ENCODE measurements at places on chromosomes 13 and 19. TPM values are rescaled to one million over a fixed set of nuclear protein-coding genes. Genes with fewer than 3 reads are reported as not detected.

DNA sequence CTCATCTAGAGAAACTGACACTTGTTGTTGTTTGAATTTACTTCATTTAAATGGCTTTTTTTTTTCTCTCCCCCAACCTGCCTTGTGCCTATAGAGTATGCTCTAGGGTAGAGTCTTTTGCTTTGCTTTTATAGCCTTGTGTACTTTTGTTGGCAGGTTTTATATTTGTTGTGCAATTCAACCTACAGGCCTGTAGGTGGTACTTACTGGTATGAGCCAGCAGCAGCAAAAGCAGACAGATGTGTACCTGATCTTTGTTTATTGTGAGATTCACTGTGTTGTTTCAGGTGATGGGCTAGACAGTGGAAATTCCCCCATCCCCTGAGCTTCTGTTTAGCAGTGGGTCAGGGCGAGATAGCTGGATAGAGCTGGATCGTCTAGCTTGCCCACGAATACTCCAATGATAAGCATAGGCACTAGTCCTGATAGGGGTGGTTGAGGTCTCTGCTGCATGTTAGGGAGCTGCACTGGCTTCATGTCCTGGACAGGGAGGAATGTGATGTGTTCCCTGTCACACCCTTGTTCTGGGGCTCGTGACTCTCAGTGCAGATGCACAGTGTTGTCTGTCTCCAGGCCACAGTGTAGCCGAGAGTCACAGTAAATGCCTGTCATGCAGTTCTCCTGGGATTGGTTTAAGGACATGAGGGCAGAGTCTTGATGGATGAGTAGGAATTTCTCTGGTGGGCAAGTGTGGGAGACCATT, 21.3 kb downstream of the DNAJC3 start:
- DNase-seq: no peak

- DNase-seq: no peak
These were observed 153.0 kb upstream of the UQCRFS1 start for GRCh38 chr19:29365836-29366417.

DNA sequence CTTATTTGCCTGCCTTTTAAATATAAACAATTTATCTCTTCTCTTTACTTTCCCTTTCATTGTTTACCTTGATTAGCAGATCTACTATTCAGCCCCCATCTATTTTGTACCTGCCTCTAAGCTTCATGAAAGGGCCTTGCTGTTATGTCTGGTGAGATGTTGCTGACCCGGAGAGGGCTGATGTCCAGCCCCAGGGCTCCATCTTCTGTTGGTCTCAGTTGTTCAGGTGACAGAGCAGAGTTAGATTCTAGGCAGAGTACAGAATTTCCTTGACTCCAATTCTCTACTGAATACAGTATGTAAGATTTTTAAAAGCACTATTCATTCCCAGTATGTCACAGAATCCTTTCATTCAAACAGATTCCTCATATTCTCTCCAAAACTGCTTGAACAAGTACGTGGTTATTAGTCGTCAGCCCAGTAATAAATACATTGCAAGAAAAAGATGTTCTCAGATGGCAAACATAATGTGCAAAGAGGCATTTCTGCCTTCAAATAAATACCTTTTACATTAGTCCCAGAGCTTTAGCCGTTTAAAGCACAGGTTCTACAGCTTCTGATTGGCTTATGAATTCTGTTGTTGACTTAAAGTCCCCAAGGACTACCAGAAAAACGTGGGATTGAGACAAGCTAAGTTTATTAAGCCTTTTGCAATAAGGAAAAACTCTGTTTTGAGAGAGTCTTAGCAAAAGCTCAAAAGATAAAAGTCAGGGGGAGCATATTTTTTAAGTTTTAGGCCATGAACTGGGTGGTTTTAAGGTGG, 159.1 kb downstream of the GPC5 start:
- no peak for DNase-seq

GRCh38 chr19:34428549-34429285, 536 bp downstream of the UBA2 start:
- DNase-seq: no peak

DNA sequence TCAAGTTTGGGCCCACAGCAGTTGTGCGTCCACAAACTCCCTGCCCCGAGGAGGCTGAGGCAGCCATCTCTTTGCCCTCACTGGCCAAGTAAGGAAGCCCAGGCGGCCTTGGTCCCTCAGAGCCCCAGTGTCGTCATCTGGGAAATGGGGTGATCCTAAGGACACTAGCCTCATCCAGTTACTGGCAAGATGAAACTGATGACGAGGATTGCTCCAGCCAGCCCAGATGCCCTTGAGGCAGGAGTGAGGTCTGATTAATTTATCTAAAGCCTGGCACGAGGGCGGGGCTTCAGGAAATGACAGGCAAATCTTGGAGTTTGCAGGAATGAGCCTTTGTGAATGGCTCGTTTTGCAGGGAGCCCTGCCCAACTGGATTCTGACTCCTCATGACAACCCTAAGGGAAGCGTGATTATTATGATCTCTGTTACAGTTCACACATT, 5.6 kb downstream of the LIPE start:
- peak; percentile 63 for DNase-seq

- no peak for DNase-seq
These were observed 42.7 kb upstream of the VSTM2B start for GRCh38 chr19:29482855-29483640.

DNA sequence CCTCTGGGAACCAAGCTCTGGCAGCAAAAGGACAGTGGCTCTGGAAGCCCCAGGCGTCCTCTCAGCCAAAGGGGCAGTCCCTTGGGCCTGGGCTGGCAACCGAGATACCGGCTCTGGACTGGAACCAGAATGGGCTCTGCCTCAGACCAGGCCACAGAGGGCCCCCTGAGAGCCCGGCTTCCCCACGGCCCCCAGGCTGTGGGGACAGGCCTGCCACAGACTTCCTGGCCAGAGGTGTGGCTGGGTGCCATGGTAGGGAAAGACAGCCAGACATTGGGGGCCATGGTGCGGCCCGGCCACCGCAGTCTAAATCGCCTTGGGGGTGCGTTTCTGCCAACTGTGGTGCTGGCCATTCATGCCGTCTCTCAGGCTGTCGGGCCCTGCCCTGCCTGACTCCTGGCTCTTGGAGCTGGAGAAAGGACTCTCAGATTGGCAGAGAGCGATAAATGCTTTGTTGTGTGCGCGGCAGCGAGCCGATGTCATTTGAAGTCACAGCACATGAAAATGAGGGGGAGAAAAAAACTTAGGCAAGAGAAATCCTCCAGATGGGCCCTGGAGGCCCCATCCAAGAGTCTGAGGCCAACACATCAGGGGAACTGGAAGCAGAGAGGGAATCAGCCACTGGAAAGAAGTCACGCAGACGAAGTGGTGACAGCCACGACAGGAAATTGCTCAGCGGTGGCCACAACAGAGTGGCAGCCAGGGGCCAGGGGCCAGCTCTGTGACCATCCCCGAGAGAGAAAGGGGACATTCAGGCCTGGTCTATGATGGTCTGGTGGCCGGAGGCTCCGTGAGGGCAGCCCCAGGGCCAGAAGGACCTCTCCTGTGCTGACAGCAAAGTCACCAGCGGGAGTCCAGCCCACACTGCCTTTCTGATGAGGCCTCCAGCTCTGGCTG, 26.5 kb downstream of the SH3GL1 start:
- no peak for DNase-seq

DNA sequence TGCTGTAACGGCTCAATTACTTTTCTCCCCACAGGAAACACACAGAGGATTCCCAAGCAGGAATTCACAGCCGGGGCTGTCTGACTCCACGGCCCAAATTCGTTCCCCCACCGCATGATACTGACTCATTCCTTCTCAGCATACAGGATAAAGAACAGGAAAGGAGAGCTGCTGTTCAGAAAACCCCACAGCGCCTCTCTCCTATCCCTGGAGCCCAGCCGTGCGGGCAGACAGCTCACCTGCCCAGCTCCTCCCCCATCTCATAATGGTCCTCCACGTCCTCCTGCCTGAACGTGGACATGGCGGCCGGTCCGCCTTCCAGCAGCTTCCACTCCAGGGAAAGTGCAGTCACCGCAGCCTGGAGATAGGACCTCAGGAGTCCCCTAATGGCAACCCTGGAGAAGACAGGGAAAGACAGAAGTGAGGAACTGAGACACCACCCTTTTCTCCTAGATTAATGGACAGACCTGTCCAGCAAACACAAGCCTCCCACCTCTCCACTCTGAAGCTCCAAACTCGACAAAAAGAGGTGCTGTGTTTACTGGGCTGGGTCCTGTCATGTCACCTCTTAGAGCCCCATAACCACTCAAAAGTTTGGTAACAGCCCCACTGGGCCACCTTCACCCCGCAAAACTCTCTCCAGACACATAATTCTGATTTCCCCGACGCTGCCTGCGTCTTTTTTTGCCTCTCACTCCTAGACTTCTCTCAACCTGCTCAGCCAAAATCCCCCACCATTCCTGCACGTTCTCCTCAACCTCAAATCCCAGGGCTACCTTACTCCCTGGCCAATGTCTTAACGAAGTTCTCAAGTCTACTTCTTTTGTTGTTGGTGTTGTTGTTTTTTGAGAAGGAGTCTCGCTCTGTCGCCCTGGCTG, 1.2 kb downstream of the DAPK3 start:
- peak; percentile 25 for DNase-seq

Gene FFAR1
- polyA plus RNA-seq: not detected

Gene SIGLEC7
- polyA plus RNA-seq: 1.2 TPM

All from kidney (tissue), 22 donors.